Amniotic epithelial cell (primary cell): ENCODE measurements at places on chromosomes 1 and 21.

GRCh38 chr1:9385801-9386573, 93.3 kb downstream of the SPSB1 start:
- no peak for DNase-seq

GRCh38 chr1:41320895-41321676, 40.1 kb upstream of the FOXO6 start:
- DNase-seq = no peak

DNA sequence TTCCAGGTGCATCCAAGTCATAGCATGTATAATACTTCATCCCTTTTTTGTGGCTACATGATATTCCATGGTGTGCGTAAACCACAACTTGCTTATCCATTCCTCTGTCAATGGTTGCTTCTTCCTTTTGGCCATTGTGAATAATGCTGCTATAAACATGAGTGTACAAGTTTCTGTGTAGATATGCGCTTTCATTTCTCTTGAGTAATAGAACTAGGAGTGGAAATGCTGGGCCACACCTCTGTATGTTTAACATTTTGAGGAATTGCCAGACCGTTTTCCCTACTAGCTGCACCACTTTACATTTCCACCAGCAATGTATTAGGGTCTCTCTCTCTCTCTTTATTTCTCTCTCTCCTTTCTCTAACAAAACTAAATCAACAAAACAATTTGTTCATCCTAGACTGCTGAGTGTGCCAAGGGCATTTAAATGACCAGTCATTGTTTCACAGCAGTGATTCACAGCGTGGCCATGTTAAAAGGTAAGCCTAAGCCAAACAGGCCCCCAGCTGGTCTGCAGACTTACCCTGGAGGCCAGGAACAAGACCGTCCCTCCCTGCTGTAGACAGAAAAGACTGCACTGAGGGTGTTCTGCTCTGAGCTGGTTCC, 53.2 kb upstream of the LYST start:
- DNase-seq = peak; percentile 66

- no peak for DNase-seq
Observed at GRCh38 chr1:59696421-59697115, 118.2 kb upstream of the HOOK1 start.

GRCh38 chr1:11384170-11384554, 94.8 kb upstream of the DISP3 start:
- DNase-seq = peak; percentile 27

GRCh38 chr1:161351482-161351881, 16.2 kb downstream of the CFAP126 start:
- peak; percentile 62 for DNase-seq

- DNase-seq = no peak
Observed at GRCh38 chr1:209657140-209657879, 5.1 kb upstream of the LAMB3 start.

GRCh38 chr1:10973552-10973951, 38.9 kb upstream of the TARDBP start:
- no peak for DNase-seq

- DNase-seq = no peak
Observed at GRCh38 chr21:42454786-42455185, 41.2 kb downstream of the RSPH1 start.

GRCh38 chr1:71053758-71054157, 6.1 kb upstream of the PTGER3 start:
- DNase-seq = no peak

GRCh38 chr1:162187687-162188276, 118.3 kb downstream of the NOS1AP start:
- DNase-seq = peak; percentile 50

- no peak for DNase-seq
Observed at GRCh38 chr1:235998812-235999211, 66.1 kb downstream of the NID1 start.

DNA sequence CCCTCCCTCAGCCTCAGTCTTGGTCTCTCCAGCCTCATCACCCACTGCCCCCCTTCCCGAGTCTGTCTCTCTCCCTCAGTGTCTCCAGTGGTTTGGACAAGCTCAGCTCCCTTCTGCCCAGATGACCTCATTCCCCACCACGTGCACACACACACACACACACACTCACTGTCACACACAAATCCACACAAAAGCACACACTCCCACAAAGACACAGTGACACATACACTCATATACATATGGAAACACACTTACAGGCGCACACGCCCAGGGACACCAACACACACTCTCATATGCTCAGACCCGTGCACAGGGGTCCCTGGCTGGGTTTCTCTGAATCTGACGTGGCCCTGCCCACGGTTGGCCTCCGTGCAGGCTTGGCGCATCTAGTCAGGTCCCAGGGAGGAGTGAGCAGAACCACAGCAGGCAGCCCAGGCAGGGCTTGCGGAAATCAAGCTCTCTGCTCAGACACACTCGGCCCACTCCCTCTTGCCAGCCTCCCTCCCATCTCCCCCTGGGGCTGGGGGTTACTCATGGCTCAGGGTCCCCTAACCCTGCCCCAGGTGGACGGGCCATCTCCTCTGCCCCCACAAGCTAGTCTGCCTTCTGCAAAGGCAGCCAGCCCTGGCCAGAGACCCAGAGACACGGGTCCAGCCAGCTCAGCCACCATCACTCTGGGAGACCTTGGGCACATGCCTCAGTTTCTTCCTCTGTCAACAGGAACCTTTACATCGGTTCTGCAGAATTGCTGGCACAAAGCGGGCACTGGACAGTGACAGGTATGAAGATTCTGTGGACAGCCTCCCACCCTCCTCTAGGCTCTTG, 38.5 kb upstream of the FAM131C start:
- peak; percentile 95 for DNase-seq

GRCh38 chr1:244209955-244210354, 158.9 kb downstream of the ZBTB18 start:
- DNase-seq = no peak

- DNase-seq = peak; percentile 39
Observed at GRCh38 chr21:38067086-38067739, 151.0 kb upstream of the KCNJ6 start.

DNA sequence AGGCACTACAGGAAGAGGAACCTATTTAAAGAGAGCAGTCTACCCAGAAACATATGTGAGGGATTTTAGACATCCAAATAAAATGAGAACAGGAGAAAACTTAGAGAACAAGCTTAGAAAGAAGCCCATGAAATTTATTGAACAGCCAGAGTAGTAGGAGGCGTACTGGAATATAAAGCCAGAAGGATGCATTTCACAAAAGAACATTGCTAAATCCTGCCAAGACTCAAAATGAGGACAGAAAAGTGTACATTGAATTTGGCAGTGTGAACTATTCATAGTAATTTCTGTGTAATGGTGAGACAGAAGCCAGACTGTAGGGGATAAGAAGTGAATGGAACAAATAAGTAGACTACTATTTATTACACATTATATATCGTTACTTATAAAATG, 22.5 kb downstream of the CEPT1 start:
- no peak for DNase-seq

DNA sequence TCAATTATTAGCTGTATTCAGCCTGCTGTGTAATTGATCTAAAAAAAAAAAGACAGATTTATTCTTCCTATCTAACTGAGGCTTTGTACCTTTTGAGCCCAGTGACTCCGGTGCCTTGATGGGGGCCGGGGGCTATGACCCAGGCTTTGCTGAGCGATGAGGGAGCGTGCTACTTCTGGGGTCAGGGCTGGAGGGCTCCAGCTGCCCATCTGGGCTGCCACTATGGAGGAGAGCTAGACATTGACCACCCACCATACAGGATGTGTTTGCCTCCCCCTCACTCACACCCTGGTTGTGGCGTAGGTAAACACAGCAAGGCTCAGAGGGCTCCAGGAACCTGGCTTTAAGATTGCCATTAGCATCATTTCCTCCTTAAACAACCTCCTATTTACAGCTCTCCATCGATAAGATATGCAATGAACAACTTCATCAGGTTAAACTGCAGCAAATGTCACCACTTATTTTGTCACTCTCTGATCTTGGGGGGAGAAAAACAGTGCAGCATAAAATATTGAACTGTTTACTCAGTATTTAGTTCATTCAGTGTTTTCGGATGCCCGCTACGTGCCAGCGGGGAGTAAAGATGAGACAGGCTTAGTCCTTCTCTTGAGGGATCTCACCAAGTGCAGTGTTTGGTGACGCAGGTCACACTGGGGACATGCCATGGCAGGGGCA, 231.6 kb downstream of the KIF26B start:
- DNase-seq = no peak

- no peak for DNase-seq
Observed at GRCh38 chr1:228240411-228241240, 32.8 kb downstream of the OBSCN start.

DNA sequence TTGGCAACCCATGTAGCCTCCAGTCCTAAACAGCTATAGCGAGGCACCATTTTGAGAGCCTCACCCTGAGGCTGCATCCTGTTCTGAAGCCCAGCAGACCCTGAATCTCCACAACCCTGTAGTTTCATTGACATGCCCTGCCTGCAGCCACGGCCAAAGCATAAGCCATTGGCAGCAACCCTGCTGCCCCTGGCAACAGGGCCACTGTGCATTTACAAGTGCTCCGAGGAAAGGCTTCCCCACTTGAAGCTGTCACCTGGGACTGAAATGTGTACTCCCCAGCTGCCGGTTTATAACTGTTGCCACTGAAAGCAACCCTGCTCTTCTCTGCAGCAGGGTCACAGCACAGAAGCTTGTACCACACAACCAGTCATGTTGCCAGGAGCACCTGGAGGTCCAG, 124.2 kb upstream of the OLFM3 start:
- no peak for DNase-seq

DNA sequence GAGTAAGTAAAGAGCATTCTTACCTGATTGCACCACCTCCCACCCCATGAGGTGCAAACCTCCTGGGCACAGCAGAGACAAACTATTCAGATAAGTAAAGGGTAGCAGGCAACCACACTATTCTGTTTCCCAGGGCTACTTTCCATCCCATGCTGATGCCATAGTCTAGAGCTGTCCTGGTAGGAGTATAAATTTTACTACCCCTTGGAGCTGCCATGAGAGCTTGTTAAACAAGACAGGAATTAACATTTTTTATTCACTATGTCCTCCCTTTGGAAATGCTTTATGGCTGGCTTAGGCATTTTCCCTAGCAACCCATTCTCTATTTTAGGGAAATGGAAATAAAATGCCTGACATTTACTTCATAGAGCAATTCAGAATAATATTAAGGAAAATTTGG, 324.6 kb upstream of the USP25 start:
- no peak for DNase-seq

DNA sequence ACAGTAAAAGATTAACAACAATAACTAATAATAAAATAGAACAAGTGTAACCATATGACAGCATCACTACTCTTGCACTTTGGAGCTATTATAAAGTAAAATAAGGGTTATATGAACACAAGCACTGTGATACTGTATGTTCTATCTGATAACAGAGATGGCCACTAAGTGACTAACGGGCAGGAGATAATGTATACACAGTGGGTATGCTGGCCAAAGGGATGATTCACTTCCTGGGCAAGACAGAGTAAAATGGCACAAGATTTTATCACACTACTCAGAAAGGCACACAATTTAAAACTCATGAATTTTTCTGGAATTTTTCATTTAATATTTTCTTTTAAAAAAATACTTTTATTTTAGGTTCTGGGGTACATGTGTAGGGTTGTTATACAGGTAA, 12.3 kb downstream of the SLC9C2 start:
- peak; percentile 49 for DNase-seq

GRCh38 chr1:229897501-229897900, 169.5 kb upstream of the GALNT2 start:
- no peak for DNase-seq

DNA sequence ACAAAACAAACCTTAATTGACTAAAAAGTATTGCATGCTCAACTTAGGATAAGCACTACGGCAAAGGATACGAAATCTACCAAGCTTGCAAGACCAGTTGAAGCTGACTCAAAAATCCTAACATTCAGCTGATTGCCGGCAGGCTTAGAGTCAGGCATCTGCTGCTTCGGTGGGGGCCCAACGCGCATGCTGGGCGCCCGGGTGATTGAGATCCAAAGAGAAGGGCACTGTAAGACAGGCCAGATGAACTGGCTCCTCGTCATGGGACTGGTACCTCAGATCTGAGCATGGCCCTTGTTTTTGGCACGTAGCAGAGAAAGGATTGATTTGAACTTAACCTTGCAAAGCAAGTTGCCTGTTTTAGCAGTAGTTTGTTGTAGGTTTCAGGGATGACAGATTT, 86.6 kb downstream of the PRDM2 start:
- DNase-seq = no peak

DNA sequence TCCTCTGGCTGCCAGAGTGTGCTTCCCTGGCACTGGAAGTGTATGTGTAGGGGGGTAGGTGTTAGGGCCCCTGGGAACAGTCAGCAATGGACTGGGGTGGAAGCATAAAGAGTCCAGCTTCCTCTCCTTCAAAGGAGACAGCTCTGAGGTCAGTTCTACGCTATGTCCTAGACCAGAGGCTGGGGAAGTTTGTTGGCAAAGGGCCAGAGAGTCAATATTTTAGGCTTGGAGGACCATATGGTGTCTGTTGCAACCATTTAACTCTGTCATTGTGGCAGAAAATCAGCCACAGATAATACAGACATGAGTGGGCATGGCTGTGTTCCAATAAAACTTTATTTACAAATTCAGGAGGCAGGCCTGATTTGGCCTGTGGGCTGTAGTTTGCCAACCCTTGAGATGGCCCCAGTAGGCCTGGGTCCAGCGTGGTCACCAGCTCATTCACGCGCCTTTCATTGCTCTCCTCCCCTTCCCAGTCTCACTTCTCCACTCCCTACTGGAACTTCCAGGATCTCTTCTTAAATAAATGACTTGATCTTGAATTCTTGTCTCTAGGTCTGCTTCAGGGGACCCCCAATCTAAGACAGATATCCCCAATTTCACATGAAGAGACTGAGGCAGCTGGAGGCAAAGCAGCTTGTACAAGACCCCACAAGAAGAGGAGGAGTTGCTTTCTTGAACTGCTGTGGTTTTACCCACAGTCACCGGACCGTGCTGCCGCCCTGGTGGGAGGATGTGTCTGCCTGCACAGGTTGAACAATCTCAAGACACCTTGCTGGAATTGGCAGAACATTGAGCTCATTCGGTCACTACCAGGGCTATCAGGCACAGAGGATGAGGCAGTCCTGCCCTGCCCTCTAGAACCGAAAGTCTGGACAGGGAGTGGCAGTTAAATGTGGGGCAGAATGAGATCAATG, 162.4 kb upstream of the POU3F1 start:
- no peak for DNase-seq

- DNase-seq = peak; percentile 25
Observed at GRCh38 chr1:7616076-7616832, 154.8 kb upstream of the VAMP3 start.

GRCh38 chr21:42389449-42389835, 6.4 kb downstream of the TMPRSS3 start:
- no peak for DNase-seq

DNA sequence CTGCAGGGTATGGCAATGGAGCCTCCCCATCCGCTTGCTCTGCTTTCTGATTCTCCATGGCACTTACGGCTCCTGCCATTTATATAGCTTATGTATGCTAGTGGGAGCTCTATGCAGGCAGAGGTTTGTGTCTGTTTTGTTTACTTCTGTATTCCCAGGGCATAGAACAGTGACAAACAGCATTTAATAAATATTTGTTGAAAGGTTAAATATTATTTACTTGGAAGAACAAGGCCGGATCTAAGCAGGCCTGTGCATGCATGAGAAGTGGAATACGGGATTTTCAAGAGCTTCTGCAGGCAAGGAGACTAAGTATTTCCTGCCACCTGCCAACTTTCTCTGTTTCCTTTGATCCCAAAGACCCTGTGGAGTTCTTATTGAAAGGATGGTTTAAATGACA, 90.7 kb downstream of the XCL2 start:
- no peak for DNase-seq
